ENCODE measurements at places on chromosomes 7 and 10.
A peak's percentile ranks its signal among the peaks of the same experiment; 100 is the strongest.

DNA sequence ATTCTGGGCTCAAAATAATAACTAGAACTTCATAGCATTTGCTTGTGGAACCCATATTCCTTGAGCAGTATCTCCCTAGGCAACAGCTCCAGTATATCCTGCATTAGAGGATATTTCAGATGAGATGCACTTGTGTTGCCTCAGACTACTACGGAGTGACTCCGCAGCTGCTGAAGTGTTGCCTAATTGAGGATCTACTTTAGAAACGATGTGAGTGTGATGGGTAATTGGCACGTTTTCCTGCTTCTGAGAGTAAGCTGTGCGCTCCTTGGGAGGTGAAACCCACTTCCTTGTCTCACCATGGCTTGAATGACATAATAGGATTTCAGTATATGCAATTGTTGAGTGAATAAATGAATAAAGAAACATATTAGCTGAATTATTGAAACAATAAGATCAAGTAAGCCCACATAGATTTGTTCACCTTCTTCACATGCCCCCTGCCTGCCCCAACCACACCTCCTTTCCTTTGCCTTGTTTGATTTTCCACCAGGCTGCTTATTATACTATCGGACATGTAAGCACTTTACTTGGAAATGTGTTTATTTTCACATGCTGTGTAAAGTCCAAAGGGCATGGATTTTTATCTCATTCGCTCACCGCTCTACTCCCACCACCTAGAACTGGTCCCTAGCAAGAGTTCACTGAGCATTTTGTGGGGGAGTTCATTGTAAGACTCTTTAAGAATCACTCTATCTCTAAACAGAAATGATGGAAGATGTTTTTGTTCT lies 303.8 kb downstream of the KCNMA1 start:
- peak; percentile 39 for DNase-seq

GRCh38 chr7:25653384-25653783 lies 425.1 kb upstream of the NPVF start:
- DNase-seq, result no peak

- DNase-seq, result no peak
Measured at GRCh38 chr10:87712913-87713616, 53.4 kb downstream of the PAPSS2 start.

DNA sequence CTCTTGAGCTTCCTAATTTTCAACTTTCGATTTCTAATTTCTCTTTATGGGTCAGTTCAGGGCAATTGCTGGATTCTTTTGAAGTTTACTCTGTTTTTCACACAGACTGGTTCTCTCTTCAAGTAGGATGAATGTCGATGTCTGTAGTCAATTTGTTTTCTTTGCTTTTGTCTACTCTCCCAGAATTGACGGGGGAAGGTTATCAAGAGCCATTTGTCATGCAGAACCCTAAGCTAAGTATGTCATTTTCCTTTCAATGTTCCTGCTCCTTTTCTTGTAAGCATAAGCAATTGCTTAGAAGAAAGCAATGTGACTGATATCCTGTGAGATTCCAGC lies 53.7 kb downstream of the SLC39A12 start:
- DNase-seq, result no peak

DNA sequence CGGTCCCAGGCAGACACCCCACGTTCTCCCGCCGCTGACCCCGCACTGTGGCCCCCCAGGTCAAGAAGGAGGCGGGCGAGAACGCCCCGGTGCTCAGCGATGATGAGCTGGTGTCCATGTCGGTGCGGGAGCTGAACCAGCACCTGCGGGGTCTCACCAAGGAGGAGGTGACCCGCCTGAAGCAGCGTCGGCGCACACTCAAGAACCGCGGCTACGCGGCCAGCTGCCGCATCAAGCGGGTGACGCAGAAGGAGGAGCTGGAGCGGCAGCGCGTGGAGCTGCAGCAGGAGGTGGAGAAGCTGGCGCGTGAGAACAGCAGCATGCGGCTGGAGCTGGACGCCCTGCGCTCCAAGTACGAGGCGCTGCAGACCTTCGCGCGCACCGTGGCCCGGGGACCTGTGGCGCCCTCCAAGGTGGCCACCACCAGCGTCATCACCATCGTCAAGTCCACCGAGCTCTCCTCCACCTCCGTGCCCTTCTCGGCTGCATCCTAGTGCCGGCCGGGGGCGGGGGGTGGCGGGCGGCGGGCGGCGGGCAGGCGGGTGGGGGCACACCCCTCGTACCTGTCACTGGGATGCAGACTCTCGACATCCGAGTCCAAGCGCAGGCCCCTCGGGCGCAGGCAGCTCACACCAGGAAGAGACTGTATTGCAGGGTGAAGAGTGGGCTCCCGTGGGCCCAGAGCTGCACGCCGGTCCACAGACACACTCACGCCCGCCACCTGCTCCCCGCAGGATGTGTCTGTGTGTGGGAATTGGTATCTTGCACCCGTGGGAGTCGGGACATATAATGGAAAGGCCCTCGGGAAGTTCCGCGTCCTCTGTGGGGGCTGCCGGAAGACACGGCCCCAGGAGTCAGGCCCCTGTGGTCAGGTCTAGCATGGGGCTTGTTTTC lies 9.6 kb downstream of the MAFK start:
- DNase-seq, result no peak

DNA sequence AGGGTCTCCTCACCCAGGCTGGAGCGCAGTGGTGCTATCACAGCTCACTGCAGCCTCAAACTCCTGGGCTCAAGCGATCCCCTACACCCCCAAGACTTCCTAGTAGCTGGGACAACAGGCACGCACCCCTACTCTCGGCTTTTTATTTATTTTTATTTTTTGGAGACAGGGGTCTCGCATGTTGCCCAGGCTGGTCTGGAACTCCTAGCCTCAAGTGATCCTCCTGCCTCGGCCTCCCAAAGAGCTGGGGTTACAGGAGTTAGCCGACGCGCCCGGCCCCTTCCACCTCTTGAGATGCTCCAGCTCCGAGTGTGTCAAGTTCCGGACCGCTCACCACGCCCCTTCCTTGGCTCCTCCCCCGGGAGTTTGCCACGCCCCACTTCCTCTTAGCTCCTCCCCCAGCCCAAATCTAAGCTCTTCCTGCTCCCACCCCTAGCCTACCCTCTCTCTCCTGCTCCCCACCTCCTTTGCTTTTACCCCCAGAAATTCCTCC lies 6.3 kb downstream of the NAT16 start:
- DNase-seq, result no peak

GRCh38 chr10:35934642-35934995 lies 292.5 kb upstream of the FZD8 start:
- no peak for DNase-seq

- no peak for DNase-seq
Measured at GRCh38 chr10:81909453-81909852, 34.5 kb downstream of the NRG3 start.

GRCh38 chr10:76459016-76459730 lies 1027.7 kb downstream of the LRMDA start:
- DNase-seq, result no peak

DNA sequence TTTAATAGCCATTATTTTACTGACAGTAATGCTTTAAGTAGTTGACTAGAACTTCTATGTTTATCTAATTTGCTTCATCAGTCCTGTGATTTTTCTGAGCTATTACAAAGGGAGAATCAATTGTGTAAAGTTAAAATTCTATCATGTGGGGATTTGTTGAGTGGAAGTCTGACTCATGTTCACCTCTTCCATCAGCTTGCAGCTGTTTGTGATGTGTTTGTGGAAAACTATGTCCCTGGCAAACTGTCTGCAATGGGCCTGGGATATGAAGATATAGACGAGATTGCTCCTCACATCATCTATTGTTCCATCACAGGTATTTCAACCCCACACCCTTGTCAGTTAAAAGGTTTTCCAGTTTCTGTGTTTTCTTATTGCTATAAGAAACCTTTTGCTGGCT lies 59.9 kb downstream of the SUGCT start:
- DNase-seq, result peak; percentile 62

GRCh38 chr10:78515038-78515872 lies 481.6 kb downstream of the RPS24 start:
- DNase-seq, result no peak

- DNase-seq, result no peak
Measured at GRCh38 chr7:7798510-7798909, 80.1 kb upstream of the RPA3 start.

DNA sequence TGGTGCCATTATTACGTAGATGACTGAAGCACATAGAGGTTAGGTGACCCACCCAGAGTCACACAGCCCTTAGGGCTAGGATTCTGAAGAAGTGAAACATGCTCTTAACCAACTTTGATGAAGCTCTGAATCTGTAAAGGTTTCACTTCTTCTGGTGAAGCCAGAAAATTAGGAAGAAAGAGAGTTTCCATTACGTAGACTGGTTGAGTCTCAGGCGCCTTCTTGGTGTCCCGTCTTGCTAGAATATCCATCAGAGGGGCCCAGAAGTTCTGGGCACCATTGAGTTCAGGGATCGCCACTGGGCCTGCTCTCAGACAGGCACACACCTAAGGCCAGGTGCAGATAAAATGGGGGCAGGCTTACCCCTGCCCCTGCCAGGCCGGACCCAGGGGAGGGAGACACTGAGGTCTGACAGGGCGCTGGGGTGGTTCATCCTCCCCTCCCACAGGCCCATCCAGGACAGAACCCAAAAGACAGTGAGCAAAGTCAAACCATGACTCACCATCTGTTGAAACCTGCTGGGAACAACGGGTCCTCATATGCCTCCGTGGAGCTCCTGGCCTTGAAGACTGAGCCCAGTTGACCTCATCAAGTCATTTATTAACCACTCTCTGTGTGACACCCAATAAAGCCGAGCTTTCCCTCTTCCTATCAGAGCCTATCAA lies 33.2 kb downstream of the DRGX start:
- DNase-seq, result no peak

- DNase-seq, result no peak
Measured at GRCh38 chr10:56139405-56139804, 221.7 kb downstream of the ZWINT start.

DNA sequence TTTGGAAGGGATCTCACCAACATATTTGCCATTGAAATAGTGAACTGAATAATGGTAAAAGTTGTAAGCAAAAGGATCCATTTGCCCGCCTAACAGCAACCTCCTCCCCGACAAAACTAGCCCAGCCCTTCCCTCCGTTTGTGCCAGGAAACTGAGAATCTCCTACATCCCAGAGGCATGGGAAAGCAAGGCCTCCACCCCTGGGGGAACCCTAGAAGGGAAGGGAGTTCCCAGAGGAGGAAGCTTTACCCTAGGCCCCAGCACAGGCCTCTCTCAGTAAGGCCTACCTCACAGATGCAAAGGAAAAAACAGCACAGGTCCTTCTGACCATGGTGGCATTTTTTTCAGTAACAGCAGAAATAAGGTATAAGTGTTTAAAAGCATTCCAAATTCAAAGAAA lies 229.7 kb downstream of the ELMO1 start:
- no peak for DNase-seq

DNA sequence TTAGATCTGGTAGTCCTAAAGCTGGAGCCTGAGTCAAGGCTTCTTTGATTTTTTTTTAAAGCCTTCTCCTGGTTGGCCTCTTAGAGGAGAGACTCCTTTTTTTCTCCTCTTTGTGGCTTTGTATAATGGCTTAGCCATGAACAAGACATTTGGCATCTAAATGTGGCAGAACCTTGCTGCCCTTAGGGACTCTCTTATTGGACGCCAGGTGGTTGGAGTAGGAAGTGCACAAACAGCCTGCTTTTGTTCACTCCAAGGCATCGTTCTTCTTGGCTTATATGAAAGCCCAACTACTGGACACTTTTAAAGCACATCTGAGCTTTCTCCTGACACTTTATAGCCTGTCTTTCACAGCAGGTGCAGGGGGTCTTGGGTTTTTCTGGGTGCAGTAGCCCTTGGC lies 25.0 kb downstream of the ZPBP start:
- DNase-seq, result no peak

DNA sequence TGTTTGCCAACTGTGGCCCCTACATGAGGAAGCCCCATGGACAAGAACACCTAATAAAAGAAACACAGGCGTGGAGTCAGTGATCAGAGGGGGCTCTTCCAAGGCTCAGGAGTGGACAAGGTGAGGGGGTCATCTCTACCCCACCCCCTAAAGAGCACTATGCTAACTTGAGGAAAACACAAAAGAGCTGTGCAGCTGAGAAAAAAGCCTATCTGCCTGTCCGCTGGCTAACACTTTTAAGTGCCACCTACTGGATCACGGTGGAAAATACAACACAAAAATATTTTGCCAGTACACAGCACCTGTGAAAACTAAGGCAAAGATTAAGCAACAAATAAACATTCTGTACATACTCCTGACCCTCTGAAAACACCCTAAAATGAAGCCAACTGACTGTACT lies 53.1 kb upstream of the COBL start:
- no peak for DNase-seq

DNA sequence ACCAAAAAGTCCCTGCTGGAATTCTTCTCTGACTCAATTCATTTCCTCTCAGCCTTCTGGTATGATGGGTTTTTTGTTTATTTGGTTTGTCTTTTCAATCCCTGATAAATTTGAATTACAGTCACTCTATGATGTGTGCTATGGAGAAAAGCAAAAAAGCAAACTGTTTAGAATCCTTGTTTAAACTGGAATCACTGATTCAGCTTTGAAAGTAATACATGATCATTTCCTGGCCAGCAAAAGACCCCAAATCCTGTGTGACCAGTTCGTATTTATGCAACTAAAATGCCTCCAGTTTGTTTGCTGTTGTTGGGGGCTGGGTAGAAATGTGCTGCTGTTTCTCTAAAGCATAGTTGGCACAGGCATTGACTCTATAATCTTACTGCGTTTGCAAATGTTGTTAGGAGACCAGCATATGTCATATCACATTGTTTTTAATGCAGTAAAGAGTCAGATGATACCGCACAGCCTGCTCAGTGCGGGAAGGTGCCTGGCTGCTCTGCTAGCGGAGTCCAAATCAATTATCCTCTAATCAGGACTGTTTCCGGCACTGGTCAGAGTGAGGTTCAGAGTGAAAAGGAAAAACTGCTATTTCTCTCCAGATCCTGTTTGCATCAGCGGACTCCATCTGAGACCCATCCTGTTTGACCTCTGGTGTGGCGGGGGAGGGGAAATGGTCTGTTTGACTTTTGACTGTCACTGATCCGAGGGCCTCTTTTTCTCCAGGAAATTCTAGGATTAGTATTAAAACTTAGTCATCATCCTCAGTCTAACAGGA lies 40.6 kb upstream of the ADD3 start:
- DNase-seq, result peak; percentile 49

GRCh38 chr7:99618726-99619125 lies 2.0 kb downstream of the ZSCAN25 start:
- peak; percentile 8 for DNase-seq

DNA sequence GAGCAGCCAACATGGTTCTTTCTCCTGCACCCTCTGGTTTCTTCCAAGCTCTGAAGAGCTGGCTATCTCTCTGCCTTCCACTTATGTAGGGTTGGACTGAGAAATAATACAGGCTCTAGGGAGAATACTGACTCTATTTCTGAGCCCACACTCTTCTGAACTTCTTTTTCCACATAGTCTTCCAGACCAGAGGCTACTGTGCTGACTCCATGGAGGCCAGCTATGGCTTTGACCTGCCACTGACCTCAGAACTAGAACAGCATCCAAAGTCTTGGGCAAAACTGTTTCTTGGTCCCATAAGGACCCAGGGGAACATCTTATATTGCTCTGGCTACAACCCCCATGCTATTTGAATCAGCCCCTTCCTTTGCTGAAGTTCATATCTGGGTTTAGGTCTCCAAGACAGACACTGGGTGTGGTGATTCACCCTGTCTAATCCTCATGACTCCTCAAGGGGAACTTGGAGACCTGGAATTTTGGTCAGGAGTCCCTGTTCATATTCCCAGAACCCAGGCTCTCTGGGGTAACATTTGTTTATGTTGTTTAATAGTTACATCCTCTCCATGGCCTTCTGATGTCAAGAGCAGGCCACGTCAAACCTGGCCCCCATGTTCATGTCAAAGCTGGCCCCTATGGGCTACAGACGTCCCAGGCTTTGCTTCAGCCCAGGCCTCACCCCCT lies 12.1 kb upstream of the PLAU start:
- DNase-seq, result no peak

GRCh38 chr7:83793558-83793957 lies 144.6 kb upstream of the SEMA3E start:
- no peak for DNase-seq

GRCh38 chr7:72437610-72438009 lies 25.5 kb upstream of the CALN1 start:
- no peak for DNase-seq
